ENCODE measurements at places on chromosomes 1 and 21.

- DNase-seq: no peak
Observed at GRCh38 chr1:210250665-210250997, 18.0 kb downstream of the SERTAD4 start.

GRCh38 chr1:118136187-118136941, 48.7 kb downstream of the SPAG17 start:
- peak; percentile 39 for DNase-seq

DNA sequence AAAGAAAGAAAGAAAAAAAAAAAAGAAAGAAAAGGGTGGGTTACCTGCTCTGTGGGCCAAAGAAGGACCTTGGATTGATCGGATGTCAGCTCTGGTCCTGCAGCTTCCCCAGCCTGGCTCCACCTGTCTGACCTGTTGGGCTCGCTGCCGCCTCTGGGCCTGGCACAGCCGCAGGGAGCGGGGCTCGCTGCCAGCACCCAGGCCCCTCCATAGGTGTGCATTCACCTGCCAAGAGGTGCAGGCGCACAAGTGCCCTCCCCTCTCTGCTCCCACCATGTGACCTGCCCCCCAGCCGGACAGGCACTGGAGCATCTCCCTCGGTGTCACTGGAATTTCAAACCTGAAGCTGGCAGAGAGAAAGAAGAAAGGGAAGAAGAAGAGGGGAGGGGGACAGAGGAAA, 33.1 kb upstream of the GPR157 start:
- DNase-seq: no peak

GRCh38 chr1:230240446-230241086, 173.5 kb downstream of the GALNT2 start:
- DNase-seq: no peak

DNA sequence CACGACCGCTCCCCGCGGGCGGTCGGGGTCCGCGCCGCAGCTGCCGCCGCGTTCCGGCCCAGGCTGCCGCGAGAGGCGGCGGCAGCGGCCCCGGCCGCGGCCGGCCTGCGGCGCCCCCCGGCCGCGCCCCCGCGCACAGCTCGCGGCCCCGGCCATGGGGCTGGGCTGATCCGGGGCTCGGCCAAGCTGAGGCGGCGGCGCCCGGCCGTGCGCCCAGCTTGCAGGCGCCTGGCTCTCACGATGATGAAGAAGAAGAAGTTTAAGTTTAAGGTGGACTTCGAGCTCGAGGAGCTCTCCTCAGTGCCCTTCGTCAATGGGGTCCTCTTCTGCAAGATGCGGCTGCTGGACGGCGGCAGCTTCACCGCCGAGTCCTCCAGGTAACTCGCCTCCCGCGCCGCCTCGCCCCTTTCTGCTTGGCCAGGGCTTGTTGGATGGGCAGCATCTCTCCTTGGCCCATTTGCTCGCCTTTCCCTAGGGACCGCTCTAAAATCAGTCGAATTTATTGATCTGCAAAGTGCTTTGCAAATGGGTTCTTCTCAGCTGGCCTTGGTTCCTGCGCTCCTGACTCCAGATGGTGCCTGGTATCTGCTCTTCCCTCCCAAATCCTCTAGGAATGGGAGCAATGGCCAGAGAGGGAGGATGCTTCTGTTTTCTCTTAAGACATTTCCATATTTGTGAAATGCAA, 431 bp downstream of the EEIG2 start:
- DNase-seq: peak; percentile 7

GRCh38 chr1:18830596-18830995, 28.9 kb downstream of the TAS1R2 start:
- no peak for DNase-seq

DNA sequence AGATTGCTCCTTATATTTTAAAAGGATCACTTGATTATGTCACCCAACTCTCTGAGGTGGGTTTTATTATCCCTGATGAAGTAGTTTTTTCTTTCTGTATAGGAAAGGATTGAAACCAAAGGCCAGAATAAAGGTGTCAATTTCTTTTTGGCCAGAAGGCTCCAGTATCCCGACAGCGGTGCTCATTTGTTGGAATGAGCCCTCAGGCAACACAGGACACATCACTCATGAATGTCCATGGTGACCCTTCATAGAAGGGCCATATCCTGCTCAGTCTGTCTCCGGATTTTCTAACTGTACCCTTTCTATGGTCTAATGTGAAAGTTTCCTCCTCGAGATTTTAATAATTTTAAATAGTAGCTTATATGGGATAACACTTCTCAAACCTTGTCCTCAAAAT, 171.3 kb upstream of the USP24 start:
- no peak for DNase-seq

DNA sequence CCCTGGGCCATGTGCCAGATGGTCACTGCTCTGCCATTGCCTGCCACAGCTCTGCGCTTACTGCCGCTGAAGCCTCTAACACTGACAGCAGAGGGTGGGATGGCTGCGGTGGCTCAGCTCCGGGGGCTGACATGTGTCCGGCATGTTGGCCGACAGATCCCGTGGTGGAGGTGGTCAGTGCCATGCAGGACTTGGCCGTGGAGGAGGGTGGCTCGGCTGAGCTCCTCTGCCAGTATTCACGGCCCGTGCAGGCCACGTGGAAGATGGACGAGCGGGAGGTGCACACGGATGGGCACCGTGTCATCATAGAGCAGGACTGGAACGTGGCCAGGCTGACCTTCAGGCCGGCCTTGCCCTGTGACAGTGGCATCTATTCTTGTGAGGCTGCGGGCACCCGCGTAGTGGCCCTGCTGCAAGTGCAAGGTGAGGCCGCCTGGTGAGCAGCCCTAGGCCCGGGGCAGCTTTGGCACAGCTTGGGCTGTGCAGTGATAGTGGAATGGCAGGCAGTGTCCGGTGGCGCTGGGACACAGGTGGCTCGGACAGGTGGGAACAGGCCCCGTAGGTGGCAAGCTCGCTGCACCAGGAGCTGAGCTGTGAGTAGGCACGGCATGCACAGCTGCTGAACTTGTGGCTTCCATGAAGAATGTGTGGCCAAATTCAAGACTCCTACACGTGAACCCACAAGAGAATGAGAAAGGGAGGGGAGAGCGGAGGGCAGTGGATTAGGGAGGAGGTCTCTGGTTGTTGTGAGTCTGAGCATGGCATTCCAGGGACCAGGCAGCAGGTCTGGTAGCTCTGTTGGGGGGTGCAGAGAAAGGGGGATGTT, 91.8 kb downstream of the TRIM11 start:
- no peak for DNase-seq

DNA sequence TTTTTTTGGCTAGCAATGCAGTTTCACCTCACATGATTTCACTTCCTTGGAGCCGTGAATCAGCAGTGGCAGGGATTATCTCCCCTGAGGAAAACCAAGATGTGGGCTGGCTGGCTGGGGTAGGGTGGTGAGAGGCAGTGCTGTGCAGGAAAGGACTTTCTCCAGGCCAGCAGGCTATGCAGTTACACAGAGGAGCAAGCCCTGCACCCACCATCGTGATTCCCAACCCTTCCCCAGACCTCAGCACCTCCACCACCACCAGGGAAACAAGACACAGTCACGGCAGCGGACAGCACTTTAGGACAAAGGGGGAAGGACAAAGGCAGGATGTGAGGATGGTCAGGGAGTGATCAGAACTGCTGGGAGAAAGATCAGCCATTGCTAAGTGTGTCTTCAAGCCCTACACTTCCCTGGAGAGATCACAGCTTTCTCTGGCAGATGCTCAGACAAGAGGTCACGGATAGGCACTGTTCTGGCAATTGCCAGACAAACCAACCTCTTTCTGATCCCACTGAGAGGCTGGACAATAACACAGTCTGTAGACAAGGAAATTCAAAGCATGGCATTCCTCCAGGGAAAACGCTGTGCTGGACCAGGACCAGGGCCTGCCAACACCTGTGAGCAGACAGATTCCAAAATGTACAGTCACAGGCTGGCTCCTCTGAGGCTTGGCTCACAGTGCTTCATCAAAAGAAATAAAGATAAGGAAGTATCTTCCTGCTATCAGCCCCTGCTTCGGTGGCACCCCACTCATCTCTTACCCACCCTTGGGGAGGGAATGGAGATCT, 509.4 kb downstream of the SMYD3 start:
- DNase-seq: peak; percentile 28

DNA sequence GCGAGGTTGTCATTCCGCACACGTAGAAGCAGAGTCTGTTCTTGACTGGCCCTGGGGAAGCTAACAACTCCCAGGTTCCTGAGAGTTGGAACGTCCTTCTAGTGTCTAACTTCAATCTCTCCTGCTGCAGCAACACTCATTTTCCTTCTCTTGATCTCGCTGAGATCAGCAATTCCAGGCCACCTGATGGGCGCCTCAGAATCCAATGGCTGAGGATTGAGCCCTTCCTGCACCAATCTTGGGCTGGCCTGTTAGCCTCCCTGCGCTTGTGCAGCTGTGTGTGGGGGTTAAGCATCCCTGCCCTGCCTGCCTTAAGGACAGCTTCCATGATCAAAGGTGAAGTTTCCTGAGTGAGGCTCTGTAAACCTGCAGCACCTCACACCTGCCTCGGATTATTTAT, 87.9 kb downstream of the SYT2 start:
- no peak for DNase-seq

DNA sequence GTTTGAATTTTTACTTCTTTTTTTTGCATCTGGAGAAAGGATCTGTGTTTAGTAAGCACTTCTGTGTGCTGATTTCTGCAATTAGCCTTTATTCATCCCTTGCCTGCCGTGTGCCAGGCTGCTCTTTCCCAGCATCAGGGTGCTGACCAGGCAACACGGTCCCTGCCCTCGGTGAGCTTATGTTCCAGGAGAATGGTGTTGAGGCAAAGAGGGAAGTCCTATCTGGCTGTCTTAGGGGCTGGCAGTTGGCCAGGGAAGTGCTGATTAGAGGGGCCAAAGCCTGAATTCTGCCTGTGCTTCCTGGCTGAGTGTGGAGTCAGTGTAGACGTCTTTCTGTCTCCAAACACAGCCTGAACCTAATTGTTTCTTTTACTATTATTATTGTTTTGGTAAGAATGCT, 187.1 kb downstream of the CAMTA1 start:
- no peak for DNase-seq

DNA sequence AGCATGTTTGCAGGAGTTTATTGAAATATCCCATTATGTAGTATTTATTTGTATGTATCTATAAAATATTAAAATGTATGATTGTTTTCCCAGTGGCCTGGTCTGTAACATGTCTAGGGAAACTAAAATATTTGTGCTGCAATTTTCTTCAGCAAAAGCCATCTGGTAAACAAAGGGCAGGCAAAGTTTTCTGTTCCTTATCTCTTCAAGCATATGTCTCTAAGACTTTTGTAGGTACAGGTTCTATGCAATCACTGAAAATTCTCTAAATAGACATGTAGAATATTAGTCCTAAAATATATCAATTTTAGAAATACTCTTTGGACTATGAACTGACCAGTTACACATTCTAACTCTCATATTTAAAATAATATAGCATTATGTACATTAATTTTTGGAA, 585.8 kb upstream of the RGS18 start:
- DNase-seq: no peak

GRCh38 chr1:50615036-50615750, 191.9 kb upstream of the DMRTA2 start:
- no peak for DNase-seq

DNA sequence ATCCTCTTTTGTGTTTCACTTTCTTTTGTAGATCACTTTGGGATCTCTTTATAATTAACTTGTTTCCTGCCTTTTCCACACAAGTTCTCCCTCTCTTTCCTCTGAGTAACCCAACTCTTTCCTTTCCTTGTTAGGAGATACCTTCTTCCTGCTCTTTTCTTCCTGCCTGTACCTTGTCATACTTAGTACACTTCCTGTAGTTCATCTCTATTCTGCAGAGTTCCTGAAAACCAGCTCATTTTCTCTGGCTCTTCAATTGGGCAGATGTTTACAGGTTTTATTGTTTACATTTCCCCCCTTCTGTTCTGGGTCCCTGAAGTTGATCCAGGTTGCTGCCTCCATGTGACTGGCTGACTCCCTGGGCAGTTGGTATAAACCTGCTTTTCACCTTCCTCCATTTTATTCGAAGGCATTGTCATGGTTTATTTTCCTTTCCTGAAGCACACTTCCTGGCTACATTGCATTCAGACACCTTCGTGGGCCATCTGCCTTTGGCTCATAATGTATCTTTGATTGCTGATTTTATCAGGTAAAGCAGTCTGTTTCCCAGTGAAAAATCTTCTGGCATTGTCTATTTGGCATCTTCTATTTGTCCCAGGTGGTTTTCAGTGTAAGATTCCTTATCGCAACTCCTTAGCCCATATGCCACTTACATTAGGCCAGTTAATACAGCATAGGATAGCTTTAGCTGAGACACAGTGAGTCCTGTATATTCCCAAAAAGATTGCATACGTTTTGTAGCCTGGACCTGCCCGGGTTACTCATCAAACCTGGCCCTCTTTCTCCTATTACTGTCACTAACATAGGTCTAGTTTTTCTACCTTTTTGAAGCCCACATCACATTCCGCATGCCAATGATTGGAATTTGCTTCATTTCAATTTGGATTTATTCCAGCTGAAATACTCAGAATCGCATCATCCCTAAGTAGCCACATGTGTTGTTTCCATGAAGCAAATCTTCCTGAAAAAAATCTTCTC, 15.4 kb downstream of the CTH start:
- DNase-seq: no peak

DNA sequence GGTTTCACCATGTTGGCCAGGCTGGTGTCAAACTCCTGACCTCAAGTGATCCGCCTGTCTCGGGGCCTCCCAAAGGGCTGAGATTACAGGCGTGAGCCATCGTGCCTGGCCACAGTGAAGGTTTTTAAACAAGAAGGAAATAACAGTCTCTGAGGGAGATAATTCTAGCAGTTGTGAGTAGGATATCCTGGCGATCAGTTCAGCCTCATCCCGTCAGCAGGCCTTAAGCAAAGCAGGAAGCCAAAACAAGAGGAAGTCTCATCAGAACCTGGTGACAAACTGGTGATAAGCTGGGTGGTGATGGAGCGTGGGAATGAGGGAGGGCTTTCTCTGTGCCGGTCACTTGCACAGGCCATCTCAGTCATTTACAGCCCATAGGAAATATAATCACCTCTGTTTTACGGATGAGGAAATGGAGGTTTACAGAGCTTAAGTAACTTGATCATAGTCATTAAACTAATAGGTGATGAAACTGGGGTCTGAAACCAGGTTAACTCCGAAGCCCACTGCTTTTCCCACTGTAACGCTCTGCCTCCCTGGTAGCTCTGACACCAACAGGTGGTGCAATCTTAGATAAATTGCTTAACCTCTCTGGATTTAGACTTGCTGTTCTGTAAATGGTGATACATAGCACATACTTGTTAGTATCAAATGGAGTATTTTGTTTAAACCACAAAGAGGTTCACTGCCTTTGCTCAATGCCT, 40.8 kb upstream of the A3GALT2 start:
- DNase-seq: no peak

DNA sequence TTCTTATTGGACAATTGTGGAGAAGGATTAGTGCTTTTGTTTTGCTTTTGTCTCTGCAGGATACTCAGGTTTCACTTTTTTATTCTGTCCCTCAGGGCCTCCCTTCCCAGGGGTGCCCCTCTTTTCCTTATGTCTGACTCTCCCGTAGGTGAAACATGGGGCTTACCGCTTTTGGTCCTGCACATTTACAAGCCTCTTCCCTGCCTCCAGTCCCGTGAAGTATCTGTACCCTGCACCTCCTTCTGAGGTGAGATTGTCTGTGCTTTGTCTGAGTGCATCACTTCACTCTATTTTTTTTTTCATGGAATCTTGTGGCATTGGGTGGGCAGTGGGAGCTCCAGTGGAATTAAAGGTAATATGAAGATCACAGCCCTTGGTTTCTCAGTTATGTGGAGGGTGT, 758.1 kb upstream of the TPTE start:
- DNase-seq: no peak

All from kidney glomerular epithelial cell (primary cell).